ENCODE measurements at places on chromosomes 7 and 10.

DNA sequence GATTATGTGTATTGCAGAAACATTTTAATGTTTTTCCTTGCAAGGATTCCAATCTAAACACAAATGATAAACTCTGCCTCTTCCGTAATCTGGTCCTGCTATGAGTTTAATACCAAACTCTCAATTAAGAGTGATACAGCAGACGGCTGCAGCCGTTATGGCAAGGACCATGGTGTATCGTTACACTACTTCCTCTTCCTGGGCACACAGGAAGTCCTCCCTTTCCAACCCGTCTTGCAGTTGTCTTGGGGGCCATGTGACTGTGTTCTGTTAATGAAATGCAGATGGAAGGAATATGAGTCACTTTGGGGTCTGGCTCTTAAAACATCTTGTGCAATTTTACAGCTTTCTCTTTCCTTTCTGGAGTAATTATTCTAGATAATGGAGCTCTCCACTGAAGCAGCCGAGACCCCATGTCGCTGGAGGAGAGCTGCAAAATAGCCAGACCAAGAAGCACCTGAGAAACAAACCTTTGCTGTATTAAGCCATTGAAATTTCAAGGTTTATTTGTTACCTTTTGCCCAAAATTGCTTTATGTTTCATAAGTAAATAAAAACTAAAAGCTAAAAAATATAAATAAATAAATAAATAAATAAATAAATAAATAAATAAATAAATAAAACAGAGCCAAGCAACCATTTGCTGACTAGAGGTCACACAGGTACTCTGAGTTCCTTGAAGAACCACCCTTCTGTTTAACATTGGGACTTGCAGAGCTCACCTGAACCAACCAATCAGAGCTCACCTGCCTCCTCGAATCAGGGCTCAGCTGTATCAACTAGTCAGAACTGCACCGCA, 74.7 kb downstream of the FRMPD2 start:
- DNase-seq: no peak

DNA sequence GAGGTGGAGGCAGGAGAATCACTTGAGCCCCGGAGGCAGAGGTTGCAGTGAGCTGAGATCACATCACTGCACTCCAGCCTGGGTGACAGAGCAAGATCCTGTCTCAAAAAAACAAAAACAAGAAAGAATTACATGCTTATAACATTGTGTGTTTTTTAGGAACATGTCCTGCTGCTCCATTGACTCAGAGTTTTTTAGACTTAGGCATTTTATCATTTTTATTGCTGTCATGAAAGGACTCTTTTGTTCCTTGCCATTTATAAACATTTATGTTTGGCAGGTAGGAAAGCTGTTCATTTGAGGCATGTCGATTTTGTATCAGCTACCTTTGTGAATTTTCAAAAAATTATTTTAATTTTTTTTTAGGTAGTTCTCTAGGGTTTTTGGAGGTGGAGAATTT, 20.3 kb downstream of the COL26A1 start:
- no peak for DNase-seq

GRCh38 chr10:1743141-1743540, 5.8 kb upstream of the ADARB2 start:
- DNase-seq: no peak

GRCh38 chr7:22811746-22812280, 10.8 kb downstream of the TOMM7 start:
- DNase-seq: no peak

DNA sequence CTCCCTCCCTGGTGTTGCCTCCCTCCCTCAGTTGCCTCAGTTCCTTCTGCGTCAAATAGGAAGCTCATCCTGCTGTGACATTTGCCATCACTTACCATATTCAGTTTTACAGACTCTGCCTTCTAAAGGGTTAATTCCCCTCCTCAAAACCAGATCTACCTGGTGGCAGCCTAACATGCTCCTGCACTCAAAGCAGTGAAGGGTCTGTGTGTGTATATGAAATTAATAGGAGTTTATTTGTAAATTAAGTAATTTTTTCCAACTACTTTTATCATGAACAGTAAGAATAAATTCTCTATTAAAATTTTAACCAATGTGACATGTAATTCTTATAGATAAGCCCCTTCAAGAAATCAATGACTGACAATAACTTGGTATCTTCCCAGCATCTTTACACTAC, 158.6 kb upstream of the INSYN2A start:
- no peak for DNase-seq

DNA sequence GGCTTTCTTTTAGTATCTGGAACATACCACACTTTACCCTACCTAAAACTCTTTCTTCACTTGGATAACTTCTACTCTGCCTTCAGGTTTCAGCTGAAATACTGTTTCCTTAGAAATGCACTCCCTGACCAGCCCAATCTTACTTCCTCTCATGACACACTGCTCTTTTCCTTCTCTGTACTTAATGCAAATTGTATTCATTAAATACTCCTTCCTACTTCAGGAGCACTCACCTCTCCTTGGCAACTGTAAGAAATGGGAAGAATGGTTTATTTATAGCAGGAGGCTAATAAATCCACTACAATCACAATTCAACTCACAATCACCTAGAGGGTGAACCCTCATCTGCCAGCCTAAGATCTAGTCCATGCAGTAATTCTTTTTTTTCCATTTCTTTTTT, 15.2 kb downstream of the ZCWPW1 start:
- DNase-seq: no peak

DNA sequence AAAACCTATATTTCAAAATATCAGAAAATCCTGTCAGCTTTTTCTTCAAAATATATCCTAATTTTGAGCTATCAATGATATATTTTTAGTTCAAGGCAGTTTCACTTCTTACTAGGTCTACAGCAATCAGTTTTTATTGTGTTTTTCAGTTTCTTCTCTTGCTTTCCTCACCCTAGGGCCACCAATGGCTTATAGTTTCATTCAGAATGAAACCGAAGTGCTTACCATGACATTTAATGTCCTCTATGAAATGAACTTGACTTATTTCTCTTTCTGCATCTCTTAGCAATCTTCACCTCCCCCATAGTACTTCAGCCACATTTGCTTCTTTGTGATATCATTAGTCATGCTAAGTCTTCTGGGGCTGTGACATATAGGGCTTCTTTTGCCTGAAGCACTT, 100.3 kb downstream of the ARL5B start:
- DNase-seq: no peak

- DNase-seq: peak; percentile 22
Measured at GRCh38 chr10:24370877-24371276, 161.9 kb downstream of the KIAA1217 start.

- DNase-seq: no peak
Measured at GRCh38 chr10:62069452-62070178, 168.1 kb downstream of the ARID5B start.
